CD4-positive, alpha-beta T cell treated with Interleukin-15 for 1 hour (primary cell): ENCODE measurements at places on chromosomes 16 and 17.

DNA sequence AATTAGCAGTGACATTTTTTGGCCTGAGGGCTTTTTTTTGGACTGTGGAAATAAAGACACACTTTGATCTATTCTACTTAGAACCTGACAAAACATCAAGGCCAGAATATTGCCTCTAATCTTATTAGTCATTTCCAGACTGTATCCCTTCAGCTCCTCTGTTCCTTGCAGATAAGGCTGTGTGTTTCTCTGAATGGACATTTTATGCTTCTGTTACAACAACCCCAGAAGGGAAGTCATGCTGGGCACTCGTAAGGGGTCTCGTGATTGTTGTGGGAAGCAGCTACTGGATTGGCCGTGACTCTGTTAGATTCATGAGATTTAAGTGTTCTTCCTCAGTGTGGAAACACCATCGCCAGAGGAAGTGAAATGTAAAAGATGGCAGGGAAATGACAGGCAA, 31.6 kb upstream of the HS3ST2 start:
- no peak for DNase-seq

DNA sequence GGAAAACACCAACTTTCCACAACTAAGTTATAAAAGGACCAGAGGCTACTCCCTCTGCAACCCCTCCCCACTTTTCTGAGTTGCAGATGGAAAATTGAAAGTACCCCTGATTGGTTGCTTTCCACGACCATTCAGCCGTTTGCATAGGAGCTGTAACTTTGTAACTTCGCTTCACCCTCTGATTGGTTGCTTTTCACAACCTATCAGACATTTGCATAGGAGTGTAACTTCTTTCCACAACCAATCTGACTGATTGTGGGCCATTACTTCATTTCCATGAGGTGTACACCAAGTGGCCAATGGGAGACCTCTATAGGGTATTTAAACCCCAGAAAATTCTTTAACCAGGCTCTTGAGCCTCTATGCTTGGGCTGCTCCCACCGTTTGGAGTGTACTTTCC, 644.1 kb downstream of the WWOX start:
- DNase-seq: no peak

DNA sequence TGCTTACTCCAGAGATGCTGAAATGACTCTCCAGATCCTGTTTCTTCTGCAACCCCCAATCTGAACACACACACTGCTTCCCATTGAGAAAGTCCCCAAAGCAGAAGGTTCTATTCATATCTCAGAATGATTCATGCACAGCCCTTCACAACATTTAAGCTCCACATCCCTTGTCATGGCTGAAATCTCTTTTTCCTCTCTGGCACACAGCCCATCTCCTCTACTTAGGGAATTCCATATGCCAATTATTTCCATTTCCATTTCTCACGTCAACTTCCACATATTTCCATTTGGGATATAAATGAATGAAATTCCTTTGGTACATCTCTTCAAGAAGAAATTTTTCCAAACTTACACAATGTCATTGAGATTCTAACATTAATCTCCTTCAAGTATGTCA, 119.6 kb downstream of the CDH11 start:
- DNase-seq: no peak

- DNase-seq: no peak
These were observed 17.9 kb downstream of the NME2 start for GRCh38 chr17:51184124-51184523.

DNA sequence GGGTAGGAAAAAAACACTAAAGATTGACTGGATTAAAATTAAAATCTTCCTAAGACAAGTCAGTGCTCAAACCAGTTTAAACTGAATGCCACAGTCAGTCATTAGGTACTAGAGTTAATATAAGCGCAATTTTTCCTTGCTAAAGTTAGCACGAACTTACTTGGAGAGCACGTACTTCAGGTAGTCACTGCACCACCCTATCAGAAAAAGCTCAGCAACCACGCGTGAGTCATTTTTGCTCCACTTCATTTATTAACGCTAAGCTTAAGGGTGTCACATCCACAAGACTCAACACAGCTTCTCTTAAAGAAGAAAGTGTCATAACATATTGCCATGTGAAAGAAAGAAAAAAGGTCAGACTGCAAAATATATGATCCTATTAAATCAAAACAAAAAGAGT, 53.1 kb downstream of the TEX2 start:
- DNase-seq: no peak

- DNase-seq: no peak
These were observed 53.6 kb upstream of the CDC42EP4 start for GRCh38 chr17:73365301-73365874.

- DNase-seq: no peak
These were observed 1447.4 kb upstream of the GOT2 start for GRCh38 chr16:60181536-60181935.

GRCh38 chr17:63138713-63139112, 172.7 kb downstream of the TANC2 start:
- DNase-seq: no peak

DNA sequence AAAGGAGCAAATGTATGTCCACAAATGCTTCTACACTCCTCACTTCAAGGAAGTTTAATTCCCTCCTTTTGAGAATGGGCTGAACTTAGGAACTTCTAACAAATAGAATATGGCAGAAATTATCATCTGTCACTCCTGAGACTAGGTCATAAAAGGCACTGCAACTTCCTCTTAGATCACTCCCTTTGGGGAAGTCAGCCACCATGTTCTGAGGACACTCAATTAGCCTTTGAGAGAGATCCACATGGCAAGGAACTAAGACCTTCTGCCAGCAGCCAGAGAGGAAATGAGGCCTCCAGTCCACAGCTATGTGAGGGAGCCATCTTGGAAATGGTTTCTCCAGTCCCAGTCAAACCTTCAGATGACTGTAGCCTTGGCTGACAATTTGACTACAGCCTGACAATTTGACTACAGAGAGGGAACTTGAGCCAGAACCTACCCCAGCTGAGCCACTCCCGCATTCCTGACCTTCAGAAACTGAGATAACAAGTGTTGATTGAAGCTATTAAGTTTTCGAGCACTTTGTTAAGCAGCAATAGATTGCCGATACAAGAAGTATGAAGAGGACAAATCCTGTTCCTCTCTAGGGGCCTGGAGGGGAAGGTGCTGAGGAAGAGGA, 113.4 kb upstream of the SEC14L1 start:
- no peak for DNase-seq

DNA sequence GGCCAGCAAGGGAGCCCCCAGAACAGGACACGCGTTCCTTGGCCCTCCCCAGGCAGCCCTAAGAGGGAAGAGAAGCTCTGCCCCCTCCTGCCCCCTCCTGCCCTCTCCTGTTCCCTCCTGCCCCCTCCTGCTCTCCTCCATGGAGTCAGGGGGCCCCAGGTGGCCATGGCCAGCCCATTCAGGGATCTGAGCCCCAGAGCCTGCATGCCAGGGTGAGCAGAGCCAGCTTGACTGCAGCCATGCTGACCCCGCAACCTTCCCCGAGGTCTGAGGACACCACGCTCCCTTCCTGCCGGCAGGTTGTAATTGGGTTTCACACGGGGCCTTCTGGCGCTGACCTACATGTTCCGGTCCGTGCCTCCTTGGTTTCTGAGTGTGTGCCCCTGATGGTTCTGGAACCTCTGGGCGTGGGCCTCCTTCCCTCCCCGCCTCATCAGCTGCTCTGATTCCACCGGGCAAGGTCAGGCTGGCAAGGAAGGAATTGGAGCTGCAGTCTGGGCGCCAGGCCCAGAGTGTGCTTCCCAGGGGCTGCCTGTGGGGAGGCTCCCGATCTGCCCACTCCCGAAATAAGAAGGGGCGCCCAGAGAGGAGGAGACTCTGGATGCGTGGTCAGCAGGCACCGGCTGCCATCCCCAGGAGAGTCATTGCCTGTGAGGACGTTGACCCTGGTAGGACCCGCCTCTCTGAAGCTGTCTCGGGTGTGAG, 23.7 kb upstream of the NPTX1 start:
- DNase-seq: no peak

GRCh38 chr17:70353408-70354092, 184.2 kb downstream of the KCNJ2 start:
- DNase-seq: no peak

GRCh38 chr17:67829331-67829730, 4.0 kb downstream of the BPTF start:
- no peak for DNase-seq

DNA sequence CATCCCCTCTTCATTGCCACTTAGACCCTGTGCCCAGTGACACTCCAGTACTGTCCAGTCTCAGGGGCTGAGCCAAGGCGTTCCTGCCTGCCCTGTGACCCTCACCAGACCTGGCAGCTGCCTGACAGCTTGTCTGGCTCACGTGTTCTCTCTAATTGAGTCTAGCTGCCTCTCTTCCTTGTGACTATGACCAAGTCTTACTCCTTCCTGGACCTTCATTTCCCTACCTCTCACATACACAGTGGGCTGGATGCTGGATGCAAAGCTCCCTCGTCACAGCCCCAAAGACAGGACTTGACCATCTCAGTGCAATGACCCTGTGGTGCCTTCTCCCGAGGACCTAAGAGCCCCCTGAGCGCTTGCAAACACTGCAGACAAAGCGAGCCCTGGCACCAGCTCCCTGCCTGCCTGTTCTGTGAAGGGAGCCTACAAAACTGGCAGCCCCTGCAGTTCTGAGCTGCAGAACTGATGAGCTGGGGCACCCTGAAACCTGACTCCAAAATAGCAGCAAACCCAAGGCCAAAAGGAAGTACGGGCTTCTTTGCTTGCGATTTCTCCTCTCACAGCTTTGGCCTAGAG, 1.7 kb downstream of the DEXI start:
- no peak for DNase-seq

DNA sequence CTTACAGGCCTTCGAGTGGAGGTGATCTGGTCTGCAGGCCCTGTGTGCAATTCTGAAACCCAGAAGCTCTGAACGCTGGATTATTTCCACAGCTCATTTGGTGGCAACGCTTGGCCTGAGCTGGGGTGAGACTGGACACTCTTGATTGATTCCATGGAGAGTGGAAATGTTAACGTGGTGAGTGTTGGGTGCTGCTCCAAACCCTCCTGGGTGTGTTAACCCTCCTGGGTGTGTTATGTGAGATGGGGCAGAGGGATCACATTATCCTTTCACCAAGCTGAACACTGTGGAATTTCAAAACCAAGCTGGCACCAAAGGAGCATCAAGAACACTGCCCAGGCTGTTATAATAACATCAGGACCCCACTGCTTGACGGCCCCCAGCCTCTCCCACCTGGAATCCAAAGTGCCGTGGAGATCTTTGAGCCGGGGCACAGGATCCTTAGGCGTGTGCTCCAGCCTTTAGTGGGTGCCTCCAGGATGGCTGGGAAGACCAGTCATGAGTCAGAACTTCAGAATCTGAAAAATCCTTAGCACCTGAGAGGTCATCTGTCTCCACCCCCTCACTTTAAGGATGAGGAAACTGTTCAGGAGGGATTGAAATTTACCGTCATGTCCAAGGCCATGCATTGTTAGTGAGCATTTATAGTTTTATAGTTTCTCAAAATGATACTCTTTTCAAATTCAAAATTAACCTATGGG, 75.0 kb downstream of the RPTOR start:
- no peak for DNase-seq

DNA sequence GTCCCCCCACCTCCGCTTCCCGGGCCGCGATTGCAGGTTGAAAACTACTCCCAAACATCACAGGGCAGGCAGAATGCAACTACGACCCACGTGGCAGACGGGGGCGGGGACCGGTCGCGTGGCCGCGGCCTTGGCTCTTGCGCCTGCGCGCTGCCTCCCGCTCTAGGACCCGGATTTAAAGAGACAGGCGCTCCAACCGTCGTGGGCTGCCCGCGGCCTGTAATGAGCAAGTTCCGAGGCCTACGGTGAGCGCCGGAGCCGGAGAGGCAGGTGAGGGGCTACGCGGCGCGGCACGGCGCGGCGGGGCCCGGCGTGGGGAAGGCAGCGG, at the start of gene LIG3:
TSS of gene LIG3 (plus strand) at position 160 of the 328 bp plus-strand sequence. CDS start 2,494 bp downstream, outside the sequence.
- DNase-seq: peak; percentile 92

DNA sequence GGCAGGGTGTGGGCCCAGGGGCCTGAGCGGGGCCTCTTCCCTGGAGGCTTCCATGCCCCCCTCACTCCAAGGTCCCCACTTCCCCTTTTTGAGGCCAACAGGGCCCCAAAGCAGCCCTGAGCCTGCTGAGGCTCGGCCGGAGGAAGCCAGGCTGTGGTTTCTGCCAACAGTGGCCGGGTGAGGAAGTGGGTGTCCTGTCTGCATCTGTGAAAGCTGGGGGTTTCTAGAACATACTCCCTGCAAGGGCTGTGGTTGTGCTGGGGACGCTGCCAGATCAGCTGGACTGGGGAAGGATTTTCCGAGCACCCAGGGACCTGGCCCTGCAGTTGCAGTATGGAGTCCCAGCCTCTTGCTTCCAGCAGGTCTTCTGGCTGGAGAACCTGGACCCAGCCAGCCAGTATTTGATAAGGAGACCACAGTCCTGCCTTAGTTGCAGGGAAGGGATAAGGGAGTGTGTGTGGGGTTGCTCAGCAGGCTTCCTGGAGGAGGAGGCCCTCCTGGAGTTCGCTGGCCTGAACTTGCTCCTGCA, 15.7 kb downstream of the ADCY7 start:
- peak; percentile 88 for DNase-seq

GRCh38 chr17:48909783-48910182, 1.6 kb downstream of the UBE2Z start:
- DNase-seq: no peak

DNA sequence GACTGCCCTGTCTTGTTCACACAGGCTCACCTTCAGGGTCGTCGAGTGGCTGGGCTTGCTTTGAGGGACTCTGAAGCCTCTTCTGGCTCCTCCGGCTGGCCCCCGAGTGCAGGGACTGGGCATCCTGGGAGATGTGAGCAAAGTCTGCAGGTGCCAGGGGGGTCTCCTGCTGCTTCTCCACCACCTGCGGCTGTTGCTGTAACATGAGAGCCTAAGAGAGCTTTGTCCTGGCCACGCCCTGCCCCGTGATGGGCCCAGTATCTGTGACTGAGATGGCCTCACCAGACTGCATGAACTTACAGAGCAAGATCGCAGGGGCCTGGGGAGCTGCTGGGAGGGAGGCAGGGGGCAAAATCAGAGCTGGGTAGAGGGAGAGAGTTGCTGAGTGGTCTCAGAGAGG, 12.5 kb downstream of the ERN2 start:
- no peak for DNase-seq

DNA sequence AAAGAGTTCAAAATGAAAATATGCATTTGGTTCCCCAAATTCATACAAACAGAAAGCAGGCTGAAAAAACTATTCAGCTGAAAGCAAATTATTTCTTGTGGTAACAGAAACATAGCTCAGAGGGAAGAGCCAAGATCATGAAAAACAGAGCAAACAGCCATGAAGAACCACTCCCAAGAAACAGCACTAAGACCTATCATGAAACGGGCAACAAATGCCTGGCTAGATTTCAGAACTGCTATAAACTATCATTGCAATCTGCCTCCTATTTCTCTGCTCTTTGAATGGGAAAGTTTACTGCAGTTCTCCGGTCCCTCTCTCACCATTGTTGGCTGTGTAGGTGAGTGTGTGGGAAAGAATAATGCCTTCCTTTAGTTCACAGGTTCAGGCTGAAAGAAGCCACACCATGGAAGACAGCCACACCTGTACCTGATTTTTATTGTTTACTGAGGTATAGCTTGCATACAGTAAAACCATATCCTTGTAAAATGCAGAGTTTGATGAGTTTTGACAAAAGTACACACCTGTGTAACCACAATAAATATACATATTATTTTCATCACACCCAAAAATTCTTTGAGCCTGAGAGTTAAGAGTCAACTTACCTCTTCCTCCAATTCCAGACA, 48.2 kb downstream of the CEP112 start:
- DNase-seq: no peak

GRCh38 chr17:74019860-74020259, 183.6 kb upstream of the RPL38 start:
- DNase-seq: no peak
